ENCODE measurements at places on chromosomes 5 and 9.

DNA sequence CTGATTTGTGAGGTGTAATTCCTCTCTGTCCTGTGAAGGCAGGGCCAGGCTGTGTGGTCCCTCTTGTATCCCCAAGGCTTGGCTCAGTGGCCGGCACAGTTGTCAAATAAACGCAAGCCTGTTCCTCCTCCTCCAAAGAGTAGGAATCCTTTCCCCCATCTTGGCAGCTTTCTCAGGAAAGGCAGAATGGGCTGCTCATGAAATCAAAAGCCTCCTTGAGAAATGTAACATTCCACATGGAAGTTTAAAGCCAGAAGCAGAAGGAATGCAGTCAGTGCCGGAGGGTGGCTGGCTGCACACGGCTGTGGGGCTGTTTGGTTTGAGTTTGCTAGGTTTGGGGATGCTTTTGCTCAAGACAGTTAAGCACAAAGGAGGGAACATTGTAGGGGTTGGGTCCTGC is 34.5 kb upstream of the MED10 start:
- ATAC-seq, result no peak

DNA sequence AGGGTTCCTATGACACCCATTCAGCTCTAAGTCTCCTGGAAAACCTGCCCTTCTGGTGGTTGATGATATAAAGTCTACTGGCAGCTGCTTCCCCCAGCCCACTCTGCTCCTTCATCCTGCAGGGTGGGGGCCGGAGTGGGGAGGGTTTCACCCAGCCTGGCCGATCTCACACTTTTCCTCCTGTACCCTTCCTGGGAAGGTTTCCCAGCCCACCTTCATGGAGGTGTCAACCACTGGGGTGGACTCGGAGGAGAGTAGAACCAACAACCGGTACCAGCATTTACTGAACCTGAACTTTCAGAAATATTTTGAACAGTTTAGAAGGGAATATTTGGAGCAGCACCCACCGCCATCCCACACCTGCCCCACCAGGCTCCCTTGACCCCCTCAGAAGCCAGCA is 30.4 kb downstream of the ROR2 start:
- no peak for ATAC-seq

GRCh38 chr9:123315635-123316034 is 40.4 kb upstream of the CRB2 start:
- ATAC-seq, result no peak

GRCh38 chr9:14993061-14993800 is 83.0 kb upstream of the FREM1 start:
- ATAC-seq, result peak; percentile 88

Measured in activated T-helper 17 cell treated with anti-CD3 and anti-CD28 coated beads, Interleukin-2, amount 50 U/mL, for 72 hours (primary cell).